ENCODE measurements at places on chromosomes 1 and 21.

- peak; percentile 93 for DNase-seq
Observed at GRCh38 chr1:91885716-91886506, at the start of gene TGFBR3. TGFBR3 (minus strand) TSS chr1:91886151; CDS start chr1:91861531, 24,620 bp downstream.

- DNase-seq = no peak
Observed at GRCh38 chr1:31482482-31483011, 69.5 kb downstream of the SERINC2 start.

GRCh38 chr21:46620846-46621245 is 14.6 kb upstream of the PRMT2 start:
- DNase-seq = no peak

DNA sequence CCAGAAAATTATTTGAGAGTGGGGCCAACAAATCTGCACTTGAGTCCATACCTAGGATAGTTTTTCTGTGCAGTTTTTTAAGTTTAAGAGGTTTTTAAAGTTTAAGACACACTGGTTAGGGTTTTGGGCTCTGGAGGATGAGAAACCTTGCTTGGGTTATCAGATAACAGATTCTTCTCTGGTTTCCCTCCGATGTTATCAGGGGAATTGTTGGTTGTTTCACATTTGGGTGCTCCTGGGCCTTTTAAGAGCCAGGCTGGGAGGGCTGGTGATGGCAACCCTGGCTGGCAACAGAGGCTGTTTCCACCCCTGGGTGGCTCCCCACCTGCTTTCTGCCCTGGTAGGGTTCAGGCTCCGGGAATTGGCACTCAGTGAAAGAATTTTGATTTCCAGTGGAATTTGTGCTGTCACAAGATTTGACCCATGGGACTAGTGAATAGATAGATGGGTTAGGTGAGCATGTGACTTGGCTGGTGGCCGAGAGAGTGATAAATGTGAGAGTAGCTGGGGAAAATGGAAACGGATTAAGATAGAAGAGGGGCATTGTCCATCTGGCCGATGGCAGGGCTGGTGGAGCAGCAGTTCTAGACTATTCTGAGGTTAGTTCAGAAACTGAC is 14.8 kb downstream of the VANGL1 start:
- DNase-seq = no peak

GRCh38 chr1:27032119-27032461 is 19.4 kb upstream of the TENT5B start:
- DNase-seq = no peak

DNA sequence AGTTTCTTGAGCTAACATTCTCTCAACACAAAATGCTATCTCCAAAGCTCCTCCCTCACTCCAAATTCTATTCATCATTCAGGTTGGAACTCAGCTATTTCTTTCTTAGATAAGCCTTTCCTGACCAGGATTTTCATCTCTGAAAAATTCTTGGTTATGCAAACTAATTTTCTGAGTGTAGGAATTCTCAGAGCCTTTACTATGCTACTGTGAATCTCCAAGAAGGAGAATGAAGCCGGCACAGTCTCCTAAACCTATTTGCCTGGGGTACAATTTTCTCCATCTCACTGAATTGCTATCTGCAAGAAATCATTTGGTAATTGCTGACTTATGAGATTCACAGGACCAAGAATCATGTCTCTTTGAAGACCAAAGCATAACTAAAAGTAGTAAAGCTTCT is 325.9 kb upstream of the ESRRG start:
- no peak for DNase-seq

DNA sequence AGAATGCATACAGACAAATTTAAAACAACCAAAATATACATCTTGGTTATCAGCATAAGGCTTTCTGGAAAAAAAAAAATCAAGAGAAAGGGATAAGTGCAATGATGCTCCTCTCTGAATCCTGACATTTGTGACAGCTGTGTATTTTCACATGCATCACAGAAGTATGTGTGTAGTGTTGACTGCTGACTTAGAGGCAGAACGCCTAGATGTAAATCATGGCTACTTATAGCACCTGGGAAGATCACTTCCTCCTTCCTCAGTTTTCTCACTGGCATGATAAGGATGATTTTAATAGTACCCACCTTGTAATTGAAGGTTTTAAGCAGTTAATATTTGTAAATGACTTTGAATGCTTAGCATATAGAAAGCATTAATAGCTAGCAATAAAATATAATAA is 112.5 kb downstream of the MRPL39 start:
- DNase-seq = no peak

GRCh38 chr1:183901748-183902330 is 96.9 kb downstream of the RGL1 start:
- no peak for DNase-seq

DNA sequence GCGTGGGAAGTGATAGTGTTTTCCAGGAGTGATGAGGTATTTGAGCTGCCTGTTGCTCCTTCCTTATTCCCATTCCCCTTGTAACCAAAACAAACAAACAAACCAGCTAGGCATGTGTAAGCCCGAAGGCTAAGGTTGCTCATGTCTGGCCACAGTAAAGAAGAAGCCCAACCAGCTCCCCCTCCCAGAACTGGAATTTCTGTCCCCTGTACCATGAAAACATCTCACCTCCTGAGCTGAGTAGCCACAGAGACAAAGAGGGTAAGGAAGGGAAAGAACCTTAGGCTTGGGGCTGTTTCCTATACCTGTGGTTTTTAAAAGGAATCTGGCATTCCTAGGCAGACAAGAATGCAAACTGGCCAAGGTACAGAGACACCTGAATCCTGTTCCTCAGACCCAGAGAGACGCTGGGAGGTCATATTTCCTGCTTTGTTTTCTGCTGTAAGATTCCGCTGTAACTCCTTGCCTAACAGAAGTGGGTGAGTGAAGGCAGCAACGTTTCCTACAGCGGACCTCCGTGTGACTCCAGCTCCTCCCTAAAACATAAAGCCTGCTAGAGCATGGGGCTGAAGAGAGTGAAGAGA is 41.7 kb upstream of the RAB4A start:
- no peak for DNase-seq

DNA sequence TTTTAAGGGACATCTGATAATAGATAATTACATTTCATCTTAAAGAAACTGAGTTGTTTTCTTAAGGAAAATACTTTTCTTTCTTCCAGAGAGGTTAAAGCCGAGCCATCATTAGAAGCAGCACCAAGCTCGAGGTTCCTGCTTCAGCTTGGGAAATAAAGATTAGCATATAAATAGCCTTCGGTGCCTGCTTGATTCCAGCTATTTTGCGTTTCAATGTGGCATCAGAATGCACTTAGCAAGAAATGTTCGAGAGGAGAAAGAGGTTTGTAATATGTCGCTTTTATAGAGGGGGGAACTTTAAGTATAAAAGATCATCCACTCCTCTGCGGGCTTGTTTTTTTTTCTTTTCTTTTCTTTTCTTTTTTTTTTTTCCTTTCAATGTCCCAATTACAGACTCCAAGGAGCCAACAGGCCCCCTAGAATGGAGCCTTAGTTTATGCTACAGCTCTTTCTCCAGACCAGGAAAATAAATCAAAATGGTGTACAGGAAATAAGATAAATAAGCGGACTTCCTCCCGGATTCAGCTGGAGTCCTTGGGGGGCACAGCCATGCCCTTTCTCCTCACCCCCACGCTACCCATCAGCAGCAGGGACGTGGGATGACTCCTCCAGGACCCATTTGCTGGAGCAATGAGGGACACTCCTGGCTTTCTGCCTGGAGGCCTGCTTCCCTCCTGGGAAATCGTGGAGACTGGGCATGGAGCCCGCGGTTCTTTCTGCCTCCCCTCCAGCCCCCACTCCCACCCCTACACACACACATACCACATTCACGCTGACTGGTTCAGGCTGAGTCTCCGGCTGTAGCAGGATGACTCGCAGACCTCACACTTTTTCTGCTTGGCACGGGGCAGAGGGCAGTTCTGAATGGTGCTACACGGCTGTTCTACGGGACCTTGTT is 131.6 kb downstream of the RRAGC start:
- peak; percentile 80 for DNase-seq

DNA sequence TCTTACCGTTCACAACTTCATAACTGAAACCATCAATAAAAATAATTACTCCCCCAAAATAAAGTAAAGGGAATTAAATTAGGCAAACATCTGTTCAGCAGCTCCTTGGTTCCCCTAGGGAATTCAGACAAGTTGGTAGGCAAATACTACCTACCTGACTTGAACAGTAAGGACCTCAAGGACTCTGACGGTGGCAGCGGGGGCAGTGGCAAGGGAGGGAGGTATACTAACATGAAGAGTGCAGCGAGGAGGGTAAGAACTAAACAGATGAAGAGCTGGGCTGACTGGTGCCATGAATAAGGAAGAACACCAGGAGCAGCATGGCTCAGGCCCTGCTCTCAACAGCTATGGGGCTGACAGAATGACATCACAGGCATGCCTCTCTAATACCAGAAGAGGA is 33.1 kb downstream of the MTOR start:
- DNase-seq = no peak

GRCh38 chr1:227941509-227942020 is 6.2 kb downstream of the WNT9A start:
- no peak for DNase-seq

- DNase-seq = no peak
Observed at GRCh38 chr1:171484760-171485374, 463 bp upstream of the PRRC2C start.

DNA sequence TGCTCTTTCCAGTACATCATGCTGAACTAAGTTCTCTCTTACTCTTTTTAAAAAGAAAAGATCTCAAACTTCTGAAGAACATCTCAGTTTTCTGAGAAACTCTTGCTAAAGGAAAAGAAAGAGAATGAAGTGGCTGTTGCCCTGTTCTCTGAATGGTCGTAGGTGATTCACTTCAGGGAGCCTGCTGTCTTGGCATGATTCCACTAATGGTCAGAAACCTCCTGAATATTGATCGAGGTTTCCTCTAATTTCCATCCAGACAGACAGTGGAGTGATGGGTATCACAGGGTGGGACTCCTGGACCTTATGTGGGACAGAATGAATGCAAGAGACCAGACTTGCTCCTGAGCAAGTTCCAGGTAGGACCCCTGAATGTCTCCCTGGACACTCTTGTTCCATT is 2.5 kb downstream of the FCRL2 start:
- no peak for DNase-seq

DNA sequence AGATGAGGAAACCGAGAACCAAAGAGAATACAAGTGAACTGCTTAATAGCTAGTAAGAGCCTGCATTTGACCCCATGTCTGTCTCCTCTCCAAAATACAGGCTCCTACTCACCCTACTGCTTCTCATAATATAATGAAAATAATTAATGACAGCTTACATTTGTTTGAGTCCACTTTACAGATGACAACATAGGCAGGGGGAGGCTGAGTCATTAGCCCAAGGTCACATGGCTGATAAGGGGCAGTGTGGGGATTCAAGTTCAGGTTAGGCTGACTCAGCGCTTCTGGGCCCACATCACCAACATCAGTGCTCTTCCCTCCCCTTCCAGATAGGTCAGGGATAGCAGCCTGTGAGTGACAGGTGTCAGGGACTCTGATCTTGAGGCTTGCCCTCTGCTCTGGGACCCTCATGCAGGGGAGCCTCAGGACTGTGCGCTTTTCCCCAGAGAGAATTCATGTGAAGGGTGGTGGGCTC is 16.2 kb downstream of the AZIN2 start:
- DNase-seq = no peak

GRCh38 chr21:45265721-45266517 is 21.8 kb downstream of the POFUT2 start:
- DNase-seq = no peak

GRCh38 chr1:164774819-164775654 is 216.1 kb downstream of the PBX1 start:
- no peak for DNase-seq

GRCh38 chr1:63742526-63742925 is 31.3 kb upstream of the ROR1 start:
- DNase-seq = no peak

DNA sequence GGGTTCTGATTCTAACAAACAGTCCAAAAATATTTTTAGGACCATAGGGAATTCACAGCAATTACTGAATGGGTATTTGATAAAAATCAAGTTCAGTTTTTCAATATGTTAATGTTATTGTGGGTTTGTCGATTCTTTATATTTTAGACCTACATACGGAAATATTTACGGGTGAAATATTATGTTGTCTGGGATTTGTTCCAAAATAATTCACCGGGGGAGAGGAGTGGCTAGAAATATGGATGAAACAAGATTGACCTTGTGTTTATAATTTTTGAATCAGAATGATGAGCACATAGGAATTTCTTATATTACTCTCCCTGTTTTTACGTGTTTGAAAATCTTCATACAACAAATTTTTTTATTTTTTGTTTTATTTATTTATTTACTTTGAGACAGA is 56.7 kb upstream of the USP1 start:
- no peak for DNase-seq

DNA sequence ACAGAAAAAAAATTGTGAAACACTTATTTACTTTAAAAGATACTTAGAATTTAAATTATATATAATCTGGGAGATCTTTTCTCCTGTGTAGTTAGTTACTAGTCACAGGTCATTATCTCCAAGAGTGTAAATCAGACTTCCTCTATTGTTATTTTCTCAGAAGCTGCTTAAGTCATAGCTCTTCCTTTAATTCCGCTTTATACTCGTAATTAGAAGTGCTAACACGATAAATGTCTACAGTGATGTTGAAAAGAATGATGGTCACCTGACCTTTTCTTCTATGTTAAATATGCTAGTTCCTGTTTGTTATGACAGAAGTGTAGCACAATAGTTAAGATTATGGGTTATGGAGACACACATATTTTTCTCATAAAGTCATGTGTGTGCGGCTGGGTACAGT is 123.6 kb downstream of the TGFB2 start:
- no peak for DNase-seq

- no peak for DNase-seq
Observed at GRCh38 chr1:7994827-7995226, 31.3 kb downstream of the ERRFI1 start.

- DNase-seq = no peak
Observed at GRCh38 chr1:109567877-109568672, 19.7 kb downstream of the GNAI3 start.

GRCh38 chr1:9240914-9241820 is 6.6 kb downstream of the H6PD start:
- DNase-seq = no peak

DNA sequence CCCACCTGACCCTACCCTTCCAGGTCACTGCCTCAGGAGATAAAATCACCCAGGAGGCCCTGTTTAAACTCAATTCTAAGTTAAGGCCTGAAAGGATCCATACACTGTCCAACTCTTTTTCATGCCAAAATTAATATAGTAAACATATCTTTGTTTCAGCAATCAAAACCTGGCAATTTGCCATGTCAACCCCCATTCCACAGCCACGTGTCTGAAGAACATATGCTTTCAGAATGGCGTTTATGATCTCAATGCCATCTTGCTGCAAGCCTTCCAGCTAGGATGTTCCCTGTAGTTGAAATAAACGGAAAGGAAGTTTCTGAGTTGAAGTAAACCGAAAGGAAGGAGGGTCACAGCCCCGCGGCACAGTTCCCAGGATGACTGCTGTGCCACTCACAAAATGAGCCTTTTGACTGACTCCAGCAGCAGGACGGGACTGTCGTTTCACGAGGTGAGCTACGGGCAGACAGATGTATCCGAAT is 472.0 kb downstream of the SMYD3 start:
- DNase-seq = no peak

- no peak for DNase-seq
Observed at GRCh38 chr21:43936247-43936967, 71.4 kb downstream of the AGPAT3 start.

- DNase-seq = no peak
Observed at GRCh38 chr1:92563457-92564216, 76.9 kb upstream of the GFI1 start.

Measured in HAP-1 (cell line).